Progenitor cell of endocrine pancreas (in vitro differentiated cells): ENCODE measurements at places on chromosomes 3 and 15. TPM values are rescaled to one million over a fixed set of nuclear protein-coding genes. Genes with fewer than 3 reads are reported as not detected.
A peak's percentile ranks its signal among the peaks of the same experiment; 100 is the strongest.

DNA sequence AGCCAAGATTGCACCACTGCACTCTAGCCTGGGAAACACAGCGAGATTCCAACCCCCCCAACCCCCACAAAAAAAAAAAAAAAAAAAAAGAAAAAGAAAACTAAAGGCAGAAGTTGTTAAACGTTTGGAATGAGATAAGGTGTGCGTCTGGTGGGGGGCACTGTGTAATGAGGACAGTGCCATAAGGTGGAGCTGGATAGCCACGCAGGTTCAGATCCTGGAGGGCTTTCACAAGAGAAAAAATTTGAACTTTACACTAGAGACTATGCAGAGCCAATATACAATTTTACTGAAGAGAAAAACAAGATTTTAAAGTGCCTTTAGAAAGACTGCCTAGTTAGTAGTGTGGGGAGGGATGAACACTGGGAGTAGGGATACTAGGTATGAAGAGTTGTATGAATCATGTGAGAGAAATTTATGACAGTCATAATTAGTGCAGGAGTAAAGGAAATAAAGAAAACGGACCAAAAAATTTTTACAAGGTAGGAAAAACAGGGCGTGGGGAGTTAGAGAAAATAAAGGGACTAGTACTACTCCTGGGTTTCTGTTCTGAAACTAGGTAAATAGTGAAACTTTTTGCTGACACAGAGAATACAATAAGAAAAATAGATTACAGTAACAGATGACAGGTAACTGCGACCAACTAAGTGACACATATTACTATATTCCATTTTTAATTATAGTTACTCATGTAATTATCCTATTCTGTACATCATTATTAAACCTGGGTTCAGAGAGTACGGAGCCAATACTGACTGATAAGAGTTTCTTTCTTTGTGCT, 108.1 kb downstream of the PEAK1 start:
- H3K4me1 ChIP-seq: peaks cover 7% of the 10 kb centered on the region
- no peaks in the 10 kb centered on the region for H3K27me3 ChIP-seq
- H3K36me3 ChIP-seq: no peaks in the 10 kb centered on the region
- no peak overlapping the region for H3K4me3 ChIP-seq
- H3K27ac ChIP-seq: no peak overlapping the region
- DNase-seq: no peak

Gene GP9
- total RNA-seq: not detected in 2 replicates

DNA sequence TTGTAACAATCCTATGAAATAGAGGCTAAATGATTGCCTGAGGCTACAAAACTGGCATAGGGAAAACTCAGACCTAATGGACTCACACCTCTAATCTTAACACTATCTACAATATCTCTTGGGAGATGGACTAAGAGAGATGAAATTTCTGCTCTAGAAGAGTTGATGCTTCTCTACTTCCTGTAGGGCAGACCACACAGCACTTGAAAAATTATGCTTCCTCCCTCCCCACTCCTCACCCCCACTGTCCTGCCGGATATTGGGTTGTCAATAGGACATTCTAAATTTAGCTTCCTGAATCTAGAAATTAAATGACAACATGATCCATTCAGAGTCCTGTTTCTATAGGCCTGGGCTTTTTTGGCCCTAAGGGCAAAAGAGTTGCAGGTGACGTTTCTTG, 295.6 kb downstream of the GAP43 start:
- H3K27me3 ChIP-seq: no peaks in the 10 kb centered on the region
- no peaks in the 10 kb centered on the region for H3K4me1 ChIP-seq
- no peaks in the 10 kb centered on the region for H3K36me3 ChIP-seq
- no peak overlapping the region for H3K4me3 ChIP-seq
- DNase-seq: no peak
- H3K27ac ChIP-seq: no peak overlapping the region

DNA sequence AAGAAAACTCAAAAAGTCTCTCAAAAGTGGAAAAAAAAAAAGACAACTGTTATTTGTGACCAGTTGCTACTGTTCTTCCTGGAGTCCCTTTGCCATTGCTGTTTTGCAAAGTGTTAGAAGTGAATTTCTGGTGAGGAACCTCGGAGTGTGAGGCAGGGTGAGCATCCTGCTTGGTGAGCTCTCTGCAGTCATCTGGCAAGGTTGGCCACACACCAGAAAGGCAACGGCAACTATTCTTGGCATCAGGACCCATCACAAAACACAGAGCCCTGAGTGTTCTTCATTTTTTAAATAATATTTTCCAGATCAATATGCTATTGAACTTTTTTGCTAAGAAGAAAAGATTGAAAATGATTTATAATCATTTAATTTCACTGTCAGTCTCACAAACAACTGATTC, 60.7 kb downstream of the CGNL1 start:
- H3K27ac ChIP-seq: no peak overlapping the region
- no peak for DNase-seq
- no peak overlapping the region for H3K4me3 ChIP-seq
- no peaks in the 10 kb centered on the region for H3K27me3 ChIP-seq

Gene IGSF10
- 1.6 and 1.8 TPM in 2 replicates for total RNA-seq

Gene CDCP1
- 10.1 and 15.3 TPM in 2 replicates for total RNA-seq

Gene SCG5
- total RNA-seq: 18.2 and 19.4 TPM in 2 replicates

DNA sequence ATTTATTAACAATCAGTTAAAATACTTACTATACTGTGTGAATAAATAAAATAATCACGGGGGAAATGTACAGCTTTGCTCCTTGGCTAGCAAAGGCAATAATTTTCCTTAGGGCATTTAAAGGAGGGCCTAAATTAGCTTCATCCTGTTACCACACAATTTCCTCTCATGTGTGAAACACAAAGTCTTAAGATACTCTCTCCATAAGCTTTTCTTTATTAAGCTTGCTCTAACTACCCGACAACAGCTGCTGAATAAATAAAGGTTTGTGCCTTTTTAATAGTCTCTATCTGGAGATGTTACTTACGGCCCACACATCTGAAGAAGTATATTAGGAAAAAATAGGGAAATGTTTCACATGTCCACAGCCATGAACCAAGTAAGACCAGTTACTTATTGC, 29.7 kb downstream of the ZNF106 start:
- H3K4me3 ChIP-seq: no peak overlapping the region
- DNase-seq: no peak
- peaks cover 9% of the 10 kb centered on the region for H3K36me3 ChIP-seq
- H3K27ac ChIP-seq: no peak overlapping the region
- no peaks in the 10 kb centered on the region for H3K27me3 ChIP-seq

Gene IMPG2
- 0.82 and 0.98 TPM in 2 replicates for total RNA-seq

GRCh38 chr3:151379083-151379734, 5.3 kb downstream of the P2RY12 start:
- H3K4me1 ChIP-seq: peaks cover 1% of the 10 kb centered on the region
- DNase-seq: peak; percentile 37
- H3K27me3 ChIP-seq: no peaks in the 10 kb centered on the region

Gene GOLGA8B
- 104 and 123 TPM in 2 replicates for total RNA-seq

Gene SCAMP5
- 55.9 and 58.0 TPM in 2 replicates for total RNA-seq

- peaks cover 7% of the 10 kb centered on the region for H3K27me3 ChIP-seq
- no peaks in the 10 kb centered on the region for H3K4me1 ChIP-seq
- H3K36me3 ChIP-seq: no peaks in the 10 kb centered on the region
- H3K27ac ChIP-seq: no peak overlapping the region
- H3K4me3 ChIP-seq: no peak overlapping the region
These were observed 256.3 kb upstream of the TMCO5A start for GRCh38 chr15:37678124-37678523.

DNA sequence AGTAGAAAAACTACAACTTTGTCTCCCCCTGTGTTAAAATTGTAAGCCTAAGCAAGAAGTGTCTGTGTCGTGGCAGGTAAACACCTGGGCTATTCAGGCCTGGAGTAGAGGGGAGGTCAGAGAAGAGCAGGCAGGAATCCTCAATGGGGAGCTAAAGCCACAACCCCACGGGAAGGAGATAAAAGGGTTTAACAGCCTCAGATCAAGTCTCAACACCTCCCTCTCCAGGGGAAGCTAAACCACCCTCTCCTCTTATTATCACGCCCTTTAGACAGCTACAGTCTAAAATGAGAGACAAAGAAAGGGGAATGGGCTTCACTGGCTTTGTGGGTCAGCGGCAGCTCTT, 11.6 kb downstream of the ETV5 start:
- H3K4me3 ChIP-seq: peak overlapping the region; percentile 84
- no peaks in the 10 kb centered on the region for H3K27me3 ChIP-seq
- peaks cover 3% of the 10 kb centered on the region for H3K36me3 ChIP-seq
- H3K4me1 ChIP-seq: peaks cover 54% of the 10 kb centered on the region
- no peak for DNase-seq
- H3K27ac ChIP-seq: peak overlapping the region; percentile 98

Gene CPA3
- total RNA-seq: not detected in 2 replicates

GRCh38 chr3:197352382-197352781, 54.0 kb upstream of the DLG1 start:
- no peak for DNase-seq
- H3K27me3 ChIP-seq: peaks cover 11% of the 10 kb centered on the region
- peaks cover 9% of the 10 kb centered on the region for H3K4me1 ChIP-seq
- H3K4me3 ChIP-seq: no peak overlapping the region

- no peaks in the 10 kb centered on the region for H3K4me1 ChIP-seq
- H3K27ac ChIP-seq: no peak overlapping the region
- no peaks in the 10 kb centered on the region for H3K36me3 ChIP-seq
- H3K4me3 ChIP-seq: no peak overlapping the region
- no peak for DNase-seq
- H3K27me3 ChIP-seq: no peaks in the 10 kb centered on the region
These were observed 315.4 kb downstream of the OCA2 start for GRCh38 chr15:27783678-27784077.

GRCh38 chr3:168834558-168834957, 738.8 kb upstream of the GOLIM4 start:
- DNase-seq: no peak
- H3K36me3 ChIP-seq: peaks cover 18% of the 10 kb centered on the region
- H3K27ac ChIP-seq: no peak overlapping the region
- no peak overlapping the region for H3K4me3 ChIP-seq

Gene PLXNB1
- 535 and 543 TPM in 2 replicates for total RNA-seq

- H3K4me3 ChIP-seq: no peak overlapping the region
- peaks cover 1% of the 10 kb centered on the region for H3K36me3 ChIP-seq
- no peaks in the 10 kb centered on the region for H3K27me3 ChIP-seq
- DNase-seq: no peak
- no peak overlapping the region for H3K27ac ChIP-seq
These were observed 20.9 kb downstream of the ACAD11 start for GRCh38 chr3:132638706-132639105.

Gene ACAN
- total RNA-seq: 0.93 and 2.0 TPM in 2 replicates

Gene TP63
- 0.72 and 1.6 TPM in 2 replicates for total RNA-seq

DNA sequence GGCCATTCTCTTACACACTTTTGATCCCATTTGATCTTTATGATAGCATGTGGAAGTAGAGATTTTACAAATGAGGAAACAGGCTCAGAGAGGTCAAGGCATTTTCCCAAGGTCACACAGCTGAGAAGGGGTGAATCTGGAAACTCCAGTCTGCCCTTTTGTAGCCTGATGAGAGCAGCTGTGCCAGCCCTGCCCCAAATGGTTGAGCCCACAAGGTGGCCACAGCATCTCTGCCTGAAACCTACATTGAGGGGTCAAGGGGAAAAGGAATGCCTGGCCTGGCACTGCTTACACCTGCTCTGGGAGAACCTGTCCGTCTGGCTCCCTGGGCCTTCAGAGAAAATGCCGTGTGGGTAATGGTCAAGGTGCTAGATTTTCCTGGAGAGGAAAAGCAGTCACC, 200.2 kb upstream of the LINGO1 start:
- H3K36me3 ChIP-seq: no peaks in the 10 kb centered on the region
- peaks cover 14% of the 10 kb centered on the region for H3K4me1 ChIP-seq
- peak overlapping the region; percentile 35 for H3K27ac ChIP-seq

GRCh38 chr15:63599401-63600000, 2.3 kb downstream of the FBXL22 start:
- no peak overlapping the region for H3K27ac ChIP-seq
- no peak for DNase-seq
- H3K4me3 ChIP-seq: peak overlapping the region; percentile 68
- no peaks in the 10 kb centered on the region for H3K36me3 ChIP-seq
- peaks cover 13% of the 10 kb centered on the region for H3K27me3 ChIP-seq

- no peaks in the 10 kb centered on the region for H3K27me3 ChIP-seq
- H3K27ac ChIP-seq: no peak overlapping the region
These were observed 280.9 kb upstream of the KCNMB2 start for GRCh38 chr3:178255315-178255714.

- peaks cover 15% of the 10 kb centered on the region for H3K27me3 ChIP-seq
- H3K4me1 ChIP-seq: peaks cover 7% of the 10 kb centered on the region
- H3K27ac ChIP-seq: no peak overlapping the region
- H3K36me3 ChIP-seq: no peaks in the 10 kb centered on the region
- no peak overlapping the region for H3K4me3 ChIP-seq
These were observed 14.5 kb downstream of the LAMP3 start for GRCh38 chr3:183148056-183148455.

Gene PLSCR5
- 0.31 TPM in 1 of 2 replicates, not detected in the other for total RNA-seq

- DNase-seq: no peak
- no peaks in the 10 kb centered on the region for H3K27me3 ChIP-seq
- no peak overlapping the region for H3K4me3 ChIP-seq
- H3K36me3 ChIP-seq: no peaks in the 10 kb centered on the region
- no peak overlapping the region for H3K27ac ChIP-seq
These were observed 110.1 kb upstream of the GBE1 start for GRCh38 chr3:81871358-81872155.

Gene KIF23
- 26.5 and 28.4 TPM in 2 replicates for total RNA-seq

Gene CYFIP1
- total RNA-seq: 169 and 175 TPM in 2 replicates

Gene PSTPIP1
- total RNA-seq: not detected in 2 replicates

GRCh38 chr15:78174401-78174800, 25.2 kb downstream of the IDH3A start:
- no peak overlapping the region for H3K4me3 ChIP-seq
- no peak for DNase-seq
- H3K4me1 ChIP-seq: no peaks in the 10 kb centered on the region
- no peak overlapping the region for H3K27ac ChIP-seq
- H3K36me3 ChIP-seq: peaks cover 12% of the 10 kb centered on the region

Gene GOLGA6B
- not detected in 2 replicates for total RNA-seq

Gene ZPLD1
- total RNA-seq: not detected in 2 replicates

Gene PTPN23
- 68.7 and 71.4 TPM in 2 replicates for total RNA-seq

DNA sequence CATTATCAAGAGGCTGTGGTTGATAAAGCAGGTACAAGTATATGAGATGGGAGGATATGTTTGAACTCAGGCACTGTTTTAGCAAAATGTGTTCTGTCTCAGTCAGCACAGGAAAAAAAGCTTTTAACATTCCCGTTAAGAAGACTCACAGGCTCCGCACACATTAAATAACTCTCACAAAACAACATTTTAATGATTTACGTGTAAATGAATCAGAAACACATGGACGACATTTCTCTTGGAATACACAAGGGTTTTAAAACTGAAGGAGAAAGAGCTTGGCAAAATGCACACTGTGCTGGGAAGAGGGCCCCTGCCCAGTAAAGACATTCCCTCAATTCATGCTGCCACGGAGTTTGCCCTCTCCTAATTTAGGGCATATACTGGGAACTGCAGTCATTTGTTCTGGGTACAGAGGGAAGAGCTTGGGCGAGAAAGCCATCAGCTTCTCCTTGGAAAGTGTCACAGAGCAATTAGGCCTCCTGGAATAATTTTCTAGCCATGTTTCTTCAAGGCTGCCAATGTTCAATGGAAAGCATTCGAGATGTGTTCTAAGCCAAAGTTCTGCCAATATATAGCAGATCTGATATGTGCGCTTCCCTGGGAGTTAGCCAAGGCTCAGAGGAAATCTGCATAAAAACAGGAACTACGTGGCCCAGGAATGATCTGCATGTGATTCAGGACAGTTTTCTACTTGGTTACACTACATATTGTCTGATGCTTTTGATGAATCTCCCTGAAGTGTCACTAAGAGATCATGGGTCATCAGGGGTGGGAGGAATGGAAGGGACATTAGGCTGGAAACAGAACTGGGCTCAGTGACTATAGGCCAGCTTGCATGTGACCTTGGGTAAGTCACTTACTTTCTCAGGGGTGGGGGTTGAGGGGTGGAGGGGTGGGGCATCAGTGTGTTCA, 2.2 kb upstream of the MASP1 start:
- no peak for DNase-seq
- no peaks in the 10 kb centered on the region for H3K36me3 ChIP-seq
- H3K4me3 ChIP-seq: no peak overlapping the region
- no peak overlapping the region for H3K27ac ChIP-seq
- peaks cover 27% of the 10 kb centered on the region for H3K27me3 ChIP-seq
- H3K4me1 ChIP-seq: peaks cover 24% of the 10 kb centered on the region
